HL-60 (cell line): ENCODE measurements at places on chromosomes 2 and 18.

- DNase-seq: no peak
Measured at GRCh38 chr2:198371921-198372543, 567.6 kb downstream of the PLCL1 start.

- no peak for DNase-seq
Measured at GRCh38 chr2:195413944-195414343, 243.1 kb upstream of the SLC39A10 start.

- no peak for DNase-seq
Measured at GRCh38 chr2:107627164-107627563, 199.5 kb upstream of the RGPD4 start.

DNA sequence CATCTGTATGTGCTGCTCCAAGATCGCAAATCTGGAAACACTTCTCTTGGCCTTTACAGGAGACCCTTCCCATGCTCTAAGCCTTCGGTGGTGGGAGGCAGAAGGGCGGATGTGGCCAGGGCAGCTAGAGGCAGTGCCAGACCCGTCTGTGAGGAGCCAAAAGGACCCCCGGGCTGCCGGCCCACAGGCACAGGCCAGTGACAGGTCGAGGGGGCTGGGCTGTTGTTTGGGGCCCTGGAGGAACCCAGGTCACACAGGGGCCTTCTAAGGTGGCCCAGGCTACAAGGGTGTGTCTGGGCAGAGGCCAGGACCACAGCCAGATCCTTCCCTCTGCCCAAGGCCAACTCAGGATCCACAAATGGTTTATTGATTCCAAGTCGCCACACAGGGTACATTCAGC lies 49.4 kb downstream of the SLC66A2 start:
- no peak for DNase-seq

GRCh38 chr2:226611196-226611943 lies 188.2 kb downstream of the IRS1 start:
- no peak for DNase-seq

DNA sequence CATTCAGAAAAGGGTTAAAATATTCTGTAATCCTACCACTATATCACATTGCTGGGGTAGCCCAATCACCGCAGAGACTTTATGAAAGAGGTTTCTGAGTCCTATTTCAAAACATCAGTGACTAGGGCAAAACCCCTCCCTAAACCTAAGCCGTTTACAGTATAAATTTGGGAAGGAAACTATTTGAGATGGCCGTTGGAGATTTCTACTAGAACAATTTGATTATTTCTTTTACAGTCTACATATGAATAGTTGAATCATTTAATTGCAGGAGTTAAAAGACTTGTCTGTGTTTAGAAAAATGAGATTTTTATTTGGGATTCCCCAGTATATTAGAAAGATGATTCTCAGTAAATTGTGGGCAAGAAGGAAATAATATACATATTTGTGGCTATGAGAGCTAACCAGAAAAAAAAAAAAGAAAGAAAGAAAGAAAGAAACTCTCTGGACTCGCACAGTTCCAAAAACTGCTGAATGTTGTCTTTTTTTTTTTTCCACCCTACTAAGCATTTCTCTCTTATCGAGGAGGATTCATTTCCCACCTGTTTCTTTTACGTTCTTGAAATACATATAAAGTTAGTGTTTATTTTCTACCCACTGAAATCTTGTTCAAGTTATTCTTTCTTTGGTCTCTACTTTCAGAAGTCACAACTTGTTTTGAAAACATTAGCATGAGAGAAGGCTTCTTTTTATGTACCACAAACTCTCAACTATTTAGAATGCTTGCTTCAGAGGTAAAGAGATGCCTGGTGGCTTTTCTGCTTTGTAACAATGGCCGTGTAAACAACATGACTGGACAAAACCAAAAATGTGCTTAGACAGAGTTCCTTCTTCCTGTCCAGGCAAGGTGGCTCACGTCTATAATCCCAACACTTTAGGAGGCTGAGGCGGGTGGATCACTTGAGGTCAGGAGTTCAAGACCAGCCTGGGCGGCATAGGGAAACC lies 65.9 kb downstream of the BCL2 start:
- DNase-seq: peak; percentile 44

DNA sequence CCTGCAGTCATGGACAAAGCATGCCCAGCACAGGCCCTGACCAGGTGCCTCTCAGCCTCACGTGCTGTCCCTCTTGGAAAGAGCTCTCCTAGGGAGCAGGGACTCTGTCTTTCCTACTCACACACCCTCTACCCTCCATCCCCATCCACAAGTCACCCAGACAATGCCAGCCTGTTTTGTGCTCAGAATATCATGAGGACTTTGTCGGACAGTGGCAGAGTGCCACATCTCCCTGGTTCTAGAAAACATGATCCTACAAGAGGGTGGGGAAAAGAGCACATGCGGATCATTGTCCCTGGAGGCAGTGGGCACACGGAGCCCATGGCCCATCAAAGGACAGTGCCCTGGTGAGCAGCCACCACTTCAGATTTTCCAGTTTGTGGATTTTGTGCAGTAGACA lies 3.7 kb upstream of the MAL start:
- DNase-seq: no peak

- no peak for DNase-seq
Measured at GRCh38 chr2:217950401-217950871, 52.4 kb downstream of the TNS1 start.

DNA sequence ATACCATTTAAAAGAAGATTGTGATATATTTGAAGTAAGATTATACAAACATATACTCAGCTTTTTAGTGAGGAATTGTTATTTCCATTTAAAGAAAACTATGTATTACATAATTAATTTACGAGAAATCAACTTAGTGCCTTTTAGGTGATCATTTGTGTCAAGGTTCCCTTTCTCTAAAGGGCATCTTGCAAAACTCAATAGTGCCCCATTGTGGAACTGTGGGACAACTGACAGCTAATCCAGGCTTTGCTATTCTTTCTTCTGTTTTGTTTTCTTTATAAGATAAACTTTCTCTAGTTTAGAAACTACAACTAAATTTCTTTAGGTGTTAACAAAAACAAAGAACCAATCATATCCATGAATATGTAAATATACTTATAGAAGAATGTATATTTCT lies 24.3 kb upstream of the VIT start:
- DNase-seq: peak; percentile 45

- no peak for DNase-seq
Measured at GRCh38 chr18:61892683-61893308, at the start of gene RNF152. Gene RNF152, minus strand, starts transcription at chr18:61893007. Its CDS starts 76,544 bp downstream, at chr18:61816463.

GRCh38 chr2:25787020-25787419 lies 91.3 kb downstream of the ASXL2 start:
- no peak for DNase-seq

DNA sequence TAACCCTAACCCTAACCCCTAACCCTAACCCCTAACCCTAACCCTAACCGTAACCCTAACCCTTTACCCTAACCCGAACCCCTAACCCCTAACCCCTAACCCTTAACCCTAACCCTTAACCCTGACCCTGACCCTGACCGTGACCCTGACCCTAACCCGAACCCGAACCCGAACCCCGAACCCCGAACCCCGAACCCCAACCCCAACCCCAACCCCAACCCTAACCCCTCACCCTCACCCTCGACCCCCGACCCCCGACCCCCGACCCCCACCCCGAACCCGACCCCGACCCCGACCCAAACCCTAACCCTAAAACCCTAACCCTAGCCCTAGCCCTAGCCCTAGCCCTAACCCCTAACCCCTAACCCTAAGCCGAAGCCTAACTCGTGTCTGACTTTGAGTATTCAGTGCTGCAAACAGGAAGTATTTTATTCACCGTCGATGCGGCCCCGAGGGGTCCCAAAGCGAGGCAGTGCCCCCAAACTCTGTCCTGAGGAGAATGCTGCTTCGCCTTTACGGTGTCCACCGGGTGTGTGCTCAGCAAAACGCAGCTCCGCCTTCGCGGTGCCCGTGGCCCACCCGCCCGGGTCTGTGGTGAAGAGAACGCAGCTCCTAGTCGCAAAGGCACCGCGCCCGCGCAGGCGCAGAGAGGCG lies 36.0 kb downstream of the FAM110C start:
- no peak for DNase-seq

DNA sequence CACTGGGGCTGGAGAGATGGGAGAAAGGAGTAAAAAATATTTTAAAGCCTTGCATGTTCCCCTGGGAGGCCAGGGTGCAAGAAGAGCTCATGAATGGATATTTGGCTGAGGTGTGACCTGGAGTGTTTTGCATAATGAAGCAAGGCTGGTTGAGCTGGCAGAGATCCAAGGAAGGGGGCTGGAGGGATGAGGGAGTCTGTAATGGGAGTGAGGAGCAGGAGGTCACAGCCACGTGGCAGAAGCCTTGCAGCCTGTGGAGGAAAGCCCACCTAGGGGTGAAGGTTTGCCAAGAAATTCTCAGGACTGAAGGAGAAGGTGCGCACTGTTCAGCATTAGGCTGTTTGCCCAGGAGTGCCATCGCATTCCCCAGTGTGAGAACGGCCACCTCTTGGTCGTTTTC lies 40.3 kb upstream of the ATP8B1 start:
- DNase-seq: no peak
